ENCODE measurements at places on chromosomes 1 and 21.

GRCh38 chr1:245684166-245684565 lies 529.4 kb downstream of the KIF26B start:
- no peak for DNase-seq

GRCh38 chr1:36350659-36351226 lies 27.3 kb upstream of the EVA1B start:
- no peak for DNase-seq

DNA sequence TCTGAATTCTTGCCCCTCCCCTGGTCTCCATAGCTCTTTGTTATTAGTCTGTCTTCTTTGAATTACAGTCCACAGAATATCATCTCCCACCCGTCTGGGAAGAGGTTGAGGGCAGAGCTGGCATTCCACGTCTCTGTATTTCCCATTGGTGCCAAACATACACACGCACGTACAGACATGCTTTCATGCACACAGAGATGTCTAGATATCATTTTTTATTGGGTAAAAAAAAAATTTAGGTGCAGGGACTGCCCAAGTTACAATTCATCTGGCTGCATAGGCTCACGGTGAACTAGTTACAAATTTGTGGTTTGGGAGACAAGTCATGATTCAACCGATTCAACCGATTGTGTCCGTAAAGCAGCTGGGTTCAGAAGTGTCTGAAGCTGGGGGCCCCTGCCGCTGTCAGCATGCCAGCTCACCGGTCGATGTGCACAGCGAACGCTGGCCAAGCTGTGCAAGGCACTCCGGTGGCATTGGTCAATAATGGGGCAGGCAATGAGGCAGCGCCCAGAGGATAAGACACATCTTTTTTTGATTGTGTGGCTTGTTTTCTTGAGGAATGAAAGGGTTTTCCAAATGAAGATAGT lies 73.7 kb downstream of the KCNN3 start:
- DNase-seq, result no peak

GRCh38 chr1:34396042-34396441 lies 219.3 kb downstream of the C1orf94 start:
- DNase-seq, result no peak

DNA sequence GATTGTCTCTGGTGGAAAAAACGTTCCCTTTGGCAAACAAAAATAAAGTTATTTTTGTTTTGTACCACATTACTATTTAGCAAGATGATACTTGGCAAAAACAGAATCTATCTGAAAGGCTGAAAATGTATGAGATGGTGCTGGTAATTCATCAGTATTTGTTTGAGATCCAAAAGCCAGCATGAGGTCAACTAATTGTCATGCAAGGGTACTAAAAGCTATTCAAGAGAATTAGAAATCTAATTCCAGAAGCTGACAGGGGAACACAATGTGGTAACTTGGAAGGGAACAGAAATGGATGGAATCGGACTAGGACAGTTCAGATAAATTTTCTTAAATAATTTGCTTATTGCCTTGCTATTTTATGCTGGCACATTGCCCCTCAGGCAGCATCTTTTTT lies 263.8 kb downstream of the KCNT2 start:
- DNase-seq, result no peak

GRCh38 chr1:4796161-4797015 lies 142.0 kb downstream of the AJAP1 start:
- peak; percentile 35 for DNase-seq

DNA sequence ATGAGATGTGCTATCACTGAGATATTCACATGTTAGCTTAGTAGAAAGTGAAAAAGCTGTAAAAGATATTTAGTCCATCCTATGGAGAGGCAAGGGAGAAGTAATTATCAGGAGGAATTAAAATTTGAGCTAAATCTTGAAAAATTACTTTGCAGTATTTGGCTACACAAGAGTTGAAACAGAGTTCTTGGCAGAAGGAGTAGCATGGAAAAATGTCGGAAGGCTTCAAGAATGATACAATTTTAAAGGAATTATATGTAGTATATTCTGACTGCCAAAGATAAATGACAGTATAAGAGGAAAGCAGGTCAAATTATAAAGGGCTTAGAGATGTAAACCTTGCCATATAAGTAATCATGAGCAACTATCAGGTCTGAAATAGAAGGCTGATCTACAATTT lies 518.9 kb downstream of the BRINP3 start:
- no peak for DNase-seq

DNA sequence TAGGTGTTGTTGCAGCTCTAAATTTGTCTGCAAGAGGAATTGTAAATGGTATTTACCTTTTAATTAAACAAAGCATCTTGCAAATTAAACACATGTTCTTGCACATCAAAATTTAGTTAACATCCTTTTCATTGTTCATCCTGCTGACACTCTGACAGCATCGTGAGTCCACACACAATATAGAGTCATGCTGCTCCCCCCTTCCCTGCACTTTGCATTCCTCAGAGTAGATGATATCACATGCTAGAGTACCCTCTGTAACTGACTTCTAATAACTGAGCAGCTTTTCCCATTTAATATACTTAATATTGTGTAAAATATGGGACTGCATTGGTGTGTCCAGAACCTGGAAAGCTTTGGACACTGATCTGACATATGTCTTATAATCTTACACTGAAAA lies 138.8 kb upstream of the DPYD start:
- DNase-seq, result no peak

GRCh38 chr1:159918352-159919200 lies 6.7 kb downstream of the TAGLN2 start:
- DNase-seq, result no peak

Data from germinal center (tissue), 1 donor.